T follicular helper cell (primary cell): ENCODE measurements at places on chromosomes 6 and 20.

- DNase-seq: no peak
Observed at GRCh38 chr6:13006578-13007300, 290.2 kb downstream of the PHACTR1 start.

DNA sequence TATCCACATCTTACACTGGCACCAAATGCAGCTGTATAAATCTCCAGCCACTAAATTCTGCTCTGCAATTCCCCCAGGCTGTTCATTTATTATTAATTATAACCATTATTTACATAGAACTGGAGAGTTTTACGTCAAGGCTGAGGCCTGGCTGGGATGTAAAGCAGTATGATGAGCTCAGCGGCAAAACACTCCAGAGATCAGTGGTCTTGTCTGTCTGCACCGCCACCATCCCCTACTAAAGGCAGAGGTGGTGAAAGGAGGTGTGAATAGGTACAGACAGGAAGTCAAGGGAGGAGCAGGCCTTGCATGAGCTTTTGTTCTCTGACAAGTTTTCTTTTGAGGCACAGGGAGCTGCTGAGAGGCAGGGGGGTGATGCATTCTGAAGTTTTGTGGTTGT is 159.9 kb upstream of the PCSK2 start:
- no peak for DNase-seq

DNA sequence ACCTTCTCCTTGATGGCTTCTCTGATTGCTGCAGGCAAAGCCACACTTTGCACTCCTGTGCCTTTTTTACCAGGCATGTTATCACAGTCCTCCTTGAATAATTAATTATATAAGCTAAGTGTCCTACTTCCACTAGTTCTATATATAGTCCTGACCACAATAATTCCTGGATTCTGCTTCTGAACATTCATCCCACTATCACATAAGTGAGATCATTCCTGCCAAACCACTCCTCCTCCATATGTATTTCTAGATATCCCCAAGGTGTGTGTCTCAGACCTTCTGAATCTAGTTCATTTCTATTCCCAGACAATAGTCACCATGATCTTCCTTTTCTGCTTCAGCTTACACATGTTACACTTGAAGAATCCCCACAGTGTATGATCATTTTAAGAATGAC is 1237.5 kb upstream of the MAP3K7 start:
- no peak for DNase-seq

GRCh38 chr20:15902493-15902892 is 670.8 kb downstream of the KIF16B start:
- no peak for DNase-seq

- DNase-seq: no peak
Observed at GRCh38 chr6:127457456-127458064, 1.6 kb downstream of the KIAA0408 start.

GRCh38 chr6:40947876-40948526 is 91.0 kb downstream of the UNC5CL start:
- DNase-seq: no peak

DNA sequence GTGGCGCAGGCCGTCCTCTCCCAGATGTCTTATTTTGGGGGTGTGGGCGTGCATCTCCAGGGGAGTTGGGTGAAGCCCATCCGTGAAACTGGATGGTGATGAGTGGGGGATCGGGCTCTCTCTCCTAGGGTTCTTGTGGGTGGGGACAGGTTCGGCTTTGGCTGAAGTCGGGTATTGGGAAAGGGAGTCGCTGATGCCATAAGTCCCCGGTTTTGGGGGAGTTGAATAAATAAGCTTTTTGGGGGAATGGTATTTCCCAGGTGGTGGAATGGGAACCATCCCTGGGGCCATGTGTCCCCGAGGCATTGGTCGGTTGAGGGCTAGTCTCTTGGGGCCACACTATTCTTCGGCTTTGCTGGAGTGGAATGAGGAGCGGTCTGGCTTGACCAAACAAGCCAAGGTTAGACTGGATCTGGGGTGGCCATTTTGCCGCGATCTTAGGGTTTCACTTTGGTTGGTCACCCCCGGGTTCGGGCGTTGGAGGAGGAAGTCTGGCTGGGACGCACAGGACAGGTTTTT is 481 bp downstream of the ZNF133 start:
- DNase-seq: no peak

DNA sequence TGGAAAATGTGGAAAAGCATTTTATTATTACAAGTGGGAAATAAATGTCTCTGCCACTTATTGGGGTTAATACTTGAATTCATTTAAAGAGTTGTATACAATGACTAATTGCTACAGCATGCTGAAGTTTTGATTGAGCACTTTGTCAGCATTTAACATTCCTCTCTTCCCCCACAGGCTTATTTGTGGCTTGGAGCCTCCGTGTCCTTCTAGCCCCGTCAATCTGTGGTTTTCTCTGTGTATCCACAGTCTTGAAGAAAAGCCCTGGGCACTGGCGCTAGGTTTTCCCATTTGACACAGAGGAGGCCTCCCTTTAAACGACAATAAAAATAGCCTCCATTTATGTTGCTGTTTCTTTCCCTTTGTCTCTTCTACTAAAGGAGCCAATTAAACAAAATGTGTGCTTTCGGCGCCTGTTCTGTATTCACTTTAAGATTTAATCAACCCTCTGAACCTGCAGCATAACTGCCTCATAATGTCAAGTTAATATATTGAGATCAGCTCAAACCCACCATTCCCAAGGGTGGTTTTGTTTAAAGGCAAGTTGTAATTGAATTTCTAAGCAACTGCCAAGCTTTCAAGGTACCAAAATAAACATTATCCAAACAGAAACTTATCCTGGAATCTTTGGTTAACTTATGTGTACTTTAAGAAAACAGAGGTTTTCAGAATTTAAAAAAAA is 326.6 kb upstream of the RNF24 start:
- no peak for DNase-seq

DNA sequence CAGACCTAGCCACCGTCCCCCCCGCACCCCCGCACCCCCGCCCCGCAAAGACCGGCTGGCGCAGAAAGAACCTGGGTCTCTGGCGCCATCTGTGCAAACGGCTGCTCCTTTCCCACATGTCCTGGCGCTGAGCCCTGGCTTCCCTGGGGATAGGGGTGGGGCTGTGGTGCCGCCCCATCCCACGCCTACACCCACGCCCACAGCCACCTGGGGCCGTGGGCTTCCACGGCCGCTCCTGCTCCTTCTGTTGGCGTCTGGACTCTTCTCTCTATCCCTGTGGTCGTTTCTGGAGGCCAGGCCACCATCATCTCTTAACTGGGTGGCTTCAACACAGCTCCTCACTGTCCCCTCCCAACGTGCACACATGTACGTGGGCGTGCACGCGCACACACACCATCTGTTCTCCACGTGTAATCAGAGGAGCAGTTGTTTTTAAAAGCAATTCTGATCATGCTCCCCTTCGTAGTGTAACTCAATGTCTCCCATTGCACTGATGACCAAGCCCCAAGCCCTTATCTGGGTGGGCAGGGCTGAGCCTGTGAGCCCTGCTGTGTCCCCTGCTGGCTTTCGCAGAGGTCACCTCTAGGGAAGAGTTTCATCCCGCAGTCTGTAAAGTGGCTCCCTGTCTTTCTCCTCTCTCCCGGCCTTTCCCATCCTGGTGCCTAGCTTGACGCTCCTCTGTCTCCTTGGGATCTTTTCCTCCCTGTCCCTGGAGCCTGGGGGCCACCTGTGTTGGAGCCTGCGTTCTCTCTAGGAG is 31.9 kb upstream of the FAM83D start:
- no peak for DNase-seq

DNA sequence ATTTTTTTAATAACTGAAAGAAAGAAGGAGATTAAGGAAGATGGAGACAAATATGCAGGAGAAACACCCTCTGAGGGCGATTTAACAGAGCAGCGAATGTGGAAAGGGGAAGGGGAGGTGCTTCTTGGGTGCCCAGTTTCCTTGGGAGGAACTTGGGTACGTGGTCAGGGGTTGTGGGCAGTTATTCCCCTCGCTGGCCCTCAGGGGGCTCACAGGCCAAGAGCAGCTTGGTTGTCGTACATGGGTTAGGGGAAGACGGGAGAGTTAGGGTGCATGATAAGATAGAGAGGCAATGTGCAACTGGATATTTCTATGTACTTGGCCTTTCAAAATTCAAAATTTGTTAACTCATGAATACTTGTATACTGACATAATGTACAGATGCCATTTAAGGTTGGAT is 7.0 kb upstream of the TUBB2A start:
- no peak for DNase-seq

GRCh38 chr6:121617388-121617787 is 181.9 kb downstream of the GJA1 start:
- no peak for DNase-seq

DNA sequence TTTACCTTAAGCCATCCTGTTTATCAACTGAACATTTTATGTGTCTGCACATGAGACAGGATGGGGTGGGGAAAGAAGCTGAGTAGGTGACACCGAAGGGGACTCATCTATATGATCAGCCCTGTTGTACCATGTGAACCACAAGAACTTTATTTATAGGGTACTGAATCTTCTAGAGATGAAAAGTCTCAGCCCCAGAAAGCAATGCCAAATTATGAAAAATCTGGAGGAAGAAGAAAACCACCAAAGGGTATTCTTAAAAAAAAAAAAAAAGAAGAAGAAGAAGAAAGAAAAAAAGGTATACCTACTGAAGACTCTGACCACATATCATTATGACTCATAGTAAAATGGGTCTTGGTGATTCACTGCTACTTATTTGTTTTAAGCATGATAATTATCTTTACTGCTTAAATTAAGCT is 39.8 kb upstream of the HBS1L start:
- DNase-seq: peak; percentile 7

DNA sequence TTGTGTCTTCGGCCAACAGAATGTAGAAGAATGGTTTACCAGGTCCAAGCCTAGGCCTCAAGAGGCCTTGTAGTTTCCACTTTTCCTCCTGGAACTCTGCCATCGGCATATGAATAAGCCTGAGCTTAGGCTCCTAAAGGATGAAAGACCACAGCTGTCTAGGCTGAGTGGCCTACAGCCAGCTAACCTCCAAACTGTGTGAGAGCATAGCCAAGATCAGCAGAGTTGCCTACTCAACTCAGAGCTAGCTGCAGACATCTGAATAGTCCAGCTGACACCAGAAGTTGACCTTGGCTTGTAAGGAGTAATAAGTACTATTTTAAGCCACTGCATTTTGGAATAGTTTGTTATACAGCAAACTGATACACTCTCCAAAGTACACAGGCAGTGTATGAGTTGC is 52.6 kb upstream of the SMIM29 start:
- no peak for DNase-seq

GRCh38 chr6:968791-969190 is 275.9 kb upstream of the EXOC2 start:
- DNase-seq: no peak

DNA sequence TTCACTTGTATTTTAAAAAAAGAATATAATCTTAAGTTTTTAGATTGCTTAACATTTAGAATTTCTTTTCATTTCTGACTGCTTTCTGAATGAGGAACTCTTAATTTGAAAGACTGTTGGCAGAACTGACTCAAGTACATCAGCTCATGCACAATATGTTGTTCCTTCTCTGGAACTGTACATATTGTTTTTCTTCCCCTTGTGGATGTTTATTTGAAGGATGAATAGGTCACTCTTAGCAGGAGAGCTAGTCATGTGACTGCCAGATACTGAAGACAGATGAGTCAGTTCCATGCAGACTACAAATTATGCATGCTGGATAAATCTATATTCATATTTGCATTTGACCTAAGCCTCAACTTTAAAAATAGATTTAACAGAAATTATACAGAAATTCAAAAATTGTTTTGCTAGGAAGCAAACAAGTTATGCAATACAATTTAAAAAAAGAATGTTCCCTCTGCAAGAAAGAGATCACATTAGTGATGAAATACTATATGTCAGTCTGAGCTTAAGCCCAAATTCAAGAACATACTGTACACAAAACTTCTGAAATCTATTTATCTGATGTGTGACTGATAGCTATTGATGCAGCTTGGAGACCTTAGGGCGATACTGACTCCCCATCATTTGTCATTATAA is 1274.9 kb upstream of the GJE1 start:
- no peak for DNase-seq

GRCh38 chr20:10910535-10911178 is 236.9 kb upstream of the JAG1 start:
- no peak for DNase-seq

DNA sequence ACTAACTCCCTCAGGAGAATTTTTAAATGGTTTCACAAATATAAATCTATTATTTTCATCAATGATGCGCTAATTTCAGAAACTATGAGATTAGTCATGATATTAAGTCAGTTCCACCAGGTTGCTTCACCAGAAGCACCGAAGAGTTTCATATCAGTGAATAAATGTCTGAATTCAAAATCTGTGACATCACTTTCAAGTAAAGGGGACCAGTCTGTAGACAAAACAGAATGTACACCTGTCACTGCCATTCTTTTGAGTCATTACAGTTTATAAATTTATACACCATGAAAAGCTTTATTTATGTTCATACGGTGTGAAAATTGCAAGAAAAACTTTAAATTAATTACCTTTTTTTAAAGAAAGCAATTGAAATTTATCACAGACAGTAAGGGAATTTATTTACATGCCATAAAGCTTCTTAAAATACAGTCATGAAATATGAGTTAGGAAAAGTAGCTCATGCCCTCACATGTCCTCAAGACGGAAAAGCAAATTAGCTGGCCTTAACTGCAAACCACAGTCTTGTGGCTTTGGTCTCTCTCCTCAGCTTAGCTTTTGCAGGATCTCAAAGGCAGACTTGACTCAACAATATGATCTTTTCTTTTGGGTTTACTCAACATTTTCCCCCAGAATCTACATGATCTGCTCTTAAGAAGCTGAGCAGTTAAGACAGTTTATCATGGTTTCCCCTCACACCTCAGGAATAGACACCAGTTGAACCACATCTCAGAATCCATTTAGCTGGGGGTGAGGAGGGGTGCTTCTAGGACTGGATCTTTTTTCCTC is 177.7 kb upstream of the MCHR2 start:
- DNase-seq: no peak

- DNase-seq: no peak
Observed at GRCh38 chr6:18676548-18676947, 289.4 kb downstream of the RNF144B start.

GRCh38 chr6:73514746-73515110 is 6.1 kb downstream of the EEF1A1 start:
- DNase-seq: no peak

DNA sequence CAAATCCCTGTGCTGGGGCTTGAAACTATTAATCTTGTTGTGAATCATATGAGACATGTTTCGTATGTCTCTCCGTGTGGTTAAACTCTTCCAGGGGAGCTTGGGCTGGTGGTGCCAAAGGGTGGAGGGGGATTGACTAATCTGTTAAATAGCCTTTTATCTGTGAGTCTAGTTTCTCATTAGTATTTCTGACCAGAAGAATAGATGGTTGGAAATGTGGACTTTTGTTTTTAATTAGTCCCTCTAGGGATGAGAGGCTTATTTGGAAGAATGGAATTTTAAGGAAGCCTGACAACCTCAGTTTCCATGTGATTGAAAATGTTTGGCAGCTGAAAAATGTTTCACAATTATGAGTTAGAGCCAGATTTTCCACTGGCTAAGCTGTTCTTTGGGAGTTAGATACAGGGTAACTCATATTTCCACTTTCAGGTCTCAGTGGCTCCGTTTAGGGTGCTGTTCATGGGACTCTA is 117.3 kb downstream of the BCKDHB start:
- no peak for DNase-seq

DNA sequence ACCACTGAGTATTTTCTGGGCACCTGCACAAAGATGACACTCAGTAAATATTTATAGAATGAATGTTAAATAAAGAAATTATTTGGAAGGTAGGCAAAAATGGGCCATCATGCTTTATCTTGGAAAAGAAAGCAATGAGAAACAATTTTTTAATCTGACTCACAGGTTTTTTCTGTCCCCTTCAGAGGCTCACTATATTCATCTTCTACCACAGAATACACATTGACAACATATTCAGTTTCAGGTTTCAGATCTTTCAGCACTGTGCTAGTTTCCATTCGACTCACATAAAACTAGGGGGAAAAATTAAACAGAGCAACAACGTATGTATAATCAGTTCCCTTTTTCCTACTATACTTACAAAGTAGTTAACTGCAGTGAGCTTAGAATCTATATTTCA is 58.3 kb downstream of the COL12A1 start:
- no peak for DNase-seq
